Mucosa of descending colon (tissue), 3 donors: ENCODE measurements at places on chromosomes 7 and 10. TPM values are rescaled to one million over a fixed set of nuclear protein-coding genes. Genes with fewer than 3 reads are reported as not detected.

DNA sequence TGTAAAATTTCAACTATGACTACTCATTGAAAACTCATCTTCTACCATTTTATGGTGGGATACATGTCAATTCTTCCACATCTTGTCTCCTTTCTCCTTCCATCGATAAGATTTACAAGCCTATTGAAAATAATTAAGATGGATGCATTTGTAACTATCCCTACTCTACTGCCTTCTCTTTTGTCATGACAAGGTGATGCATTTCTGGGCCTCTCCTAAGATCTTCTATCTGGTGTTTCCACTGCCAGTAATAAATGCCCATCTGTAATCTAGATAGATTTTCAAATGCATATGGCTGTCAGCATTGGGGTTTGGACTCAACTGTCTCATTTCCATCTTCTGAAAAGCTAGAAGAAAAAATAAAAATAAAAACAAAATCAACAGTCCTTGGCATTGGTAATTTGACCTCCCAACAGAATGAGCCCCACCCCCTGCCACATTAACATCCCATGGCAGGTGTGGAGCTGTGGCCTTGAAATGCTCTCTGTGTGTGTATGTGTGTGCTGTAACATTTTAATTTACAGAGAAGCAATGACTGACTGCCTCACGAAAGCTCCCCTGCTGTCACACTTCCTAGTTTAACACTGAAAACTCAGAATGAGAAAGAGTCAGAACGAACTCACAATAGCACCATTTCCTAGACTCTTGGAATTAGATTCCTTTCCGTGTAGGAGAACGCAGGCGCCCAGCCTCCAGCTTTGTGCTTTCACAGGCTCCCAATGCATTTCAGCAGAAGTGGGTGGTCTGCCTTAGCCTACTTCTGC, 74.2 kb downstream of the RHOBTB1 start:
- DNase-seq = no peak

DNA sequence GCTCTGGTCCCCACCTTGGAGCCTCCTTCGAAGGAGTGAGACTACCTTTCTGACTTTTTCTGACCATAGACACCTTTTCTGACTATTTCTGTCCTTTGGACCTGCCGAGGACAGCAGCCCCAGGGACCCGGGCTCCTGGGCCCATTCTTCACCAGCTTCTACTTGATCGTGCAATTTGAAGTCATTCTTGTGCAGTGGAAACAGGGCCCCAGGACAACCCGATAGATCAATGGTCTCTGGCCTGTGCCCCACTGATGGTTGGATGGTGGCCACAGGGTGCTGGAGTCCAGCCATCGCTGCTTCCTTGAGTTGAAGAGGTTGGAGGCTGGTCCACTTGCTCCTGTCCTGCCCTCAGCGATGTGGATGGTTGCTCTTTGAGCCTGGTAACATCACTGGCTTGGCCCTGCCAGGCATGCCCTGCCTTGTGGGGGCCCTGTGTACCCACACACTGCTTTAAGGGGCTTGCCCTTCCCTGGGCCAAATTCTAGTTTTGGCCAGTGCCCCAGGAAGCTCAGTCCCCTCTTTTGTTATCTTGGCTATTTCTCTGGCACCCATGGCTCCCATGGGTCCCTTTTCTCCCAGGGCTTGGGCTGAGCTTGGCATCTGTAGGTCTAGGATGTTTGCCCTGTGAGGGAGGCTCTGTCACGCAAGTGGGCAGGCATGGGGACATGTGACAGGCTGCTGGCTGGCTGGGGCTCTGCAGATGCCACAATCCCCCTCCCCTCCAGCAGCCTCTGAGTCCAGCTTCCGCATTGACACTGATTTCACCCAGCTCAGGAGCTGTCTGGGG, 375.6 kb upstream of the NUPR2 start:
- no peak for DNase-seq

DNA sequence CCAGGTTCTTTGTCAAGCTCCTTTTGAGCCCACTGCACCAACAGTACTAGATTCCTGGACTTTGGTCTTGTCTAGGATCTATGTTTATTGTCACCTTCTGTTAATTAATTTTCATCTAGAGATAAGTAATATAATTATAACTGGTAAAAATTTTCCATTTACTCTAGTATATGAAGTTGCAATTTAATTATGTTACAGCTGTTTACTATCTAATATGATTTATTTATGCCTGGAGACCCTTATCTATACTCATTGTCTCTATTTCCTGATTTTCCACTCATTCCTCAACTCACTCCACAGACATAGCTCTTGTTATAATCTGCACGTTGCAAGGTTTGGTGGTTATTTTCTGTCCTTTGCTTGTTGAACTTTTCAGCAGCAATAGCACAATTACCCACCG, 63.2 kb upstream of the PHF14 start:
- DNase-seq = no peak

DNA sequence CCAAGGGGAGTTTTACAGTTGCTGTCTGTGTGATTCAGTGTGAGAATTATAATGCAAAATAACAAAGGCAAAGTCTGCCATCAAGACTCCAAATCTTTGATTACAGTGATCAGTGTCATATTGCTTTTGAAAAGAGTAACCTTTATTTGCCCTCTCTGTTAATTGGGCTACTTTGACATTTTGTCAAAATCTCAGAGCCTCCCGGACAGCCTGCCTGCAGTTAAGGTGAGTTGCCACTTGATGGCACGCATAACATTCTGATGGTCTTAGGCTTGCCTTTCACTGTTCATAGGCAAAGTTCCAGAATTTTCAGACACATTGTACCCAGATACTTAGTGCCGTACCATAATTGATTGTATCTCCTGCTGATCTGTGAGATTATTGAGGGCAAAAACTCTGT, 253.5 kb downstream of the ABCA13 start:
- peak; percentile 12 for DNase-seq

GRCh38 chr10:79483299-79483698, 29.0 kb upstream of the EIF5AL1 start:
- DNase-seq = no peak

DNA sequence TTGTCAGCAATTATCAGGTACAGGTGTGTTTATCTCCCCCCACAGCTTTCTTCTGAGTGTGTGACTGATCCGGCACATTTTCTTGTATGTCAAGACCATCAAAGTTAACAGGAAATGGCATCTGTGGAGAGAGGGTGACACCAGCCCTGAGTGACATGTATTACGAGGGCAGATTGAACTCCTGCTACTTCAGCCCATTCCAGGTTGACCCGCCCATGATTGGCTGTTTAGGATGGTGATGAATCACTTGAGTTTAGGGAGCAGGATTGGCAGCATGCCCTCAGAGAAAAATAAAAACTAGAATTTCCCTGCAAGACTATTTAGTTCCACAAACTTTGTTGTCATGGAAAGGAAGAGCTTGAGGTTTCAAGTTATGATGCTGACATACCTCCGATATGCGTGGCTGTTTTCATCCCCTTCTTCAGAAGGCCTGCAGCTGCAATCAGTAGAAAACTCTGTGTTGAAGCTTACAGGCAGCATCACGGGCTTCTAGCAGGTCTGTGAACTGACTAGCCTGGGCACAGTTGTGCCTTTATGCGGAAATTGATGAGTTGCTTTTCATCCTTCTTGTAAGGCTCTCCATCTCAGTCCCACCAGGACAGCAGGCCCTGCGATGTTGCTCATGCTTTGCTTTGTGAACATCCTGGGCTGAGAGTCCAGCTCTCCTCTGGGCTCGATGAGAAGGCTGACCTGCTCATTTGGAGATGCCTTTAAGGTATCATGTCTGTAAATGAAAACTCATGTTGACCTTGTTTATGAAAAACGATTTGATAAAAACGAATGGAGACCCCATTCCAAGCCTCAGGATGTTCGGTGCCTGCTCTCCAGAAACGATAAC, 8.0 kb upstream of the CELF2 start:
- DNase-seq = no peak

- DNase-seq = no peak
These were observed 50.9 kb downstream of the INPP5A start for GRCh38 chr10:132588301-132589013.

DNA sequence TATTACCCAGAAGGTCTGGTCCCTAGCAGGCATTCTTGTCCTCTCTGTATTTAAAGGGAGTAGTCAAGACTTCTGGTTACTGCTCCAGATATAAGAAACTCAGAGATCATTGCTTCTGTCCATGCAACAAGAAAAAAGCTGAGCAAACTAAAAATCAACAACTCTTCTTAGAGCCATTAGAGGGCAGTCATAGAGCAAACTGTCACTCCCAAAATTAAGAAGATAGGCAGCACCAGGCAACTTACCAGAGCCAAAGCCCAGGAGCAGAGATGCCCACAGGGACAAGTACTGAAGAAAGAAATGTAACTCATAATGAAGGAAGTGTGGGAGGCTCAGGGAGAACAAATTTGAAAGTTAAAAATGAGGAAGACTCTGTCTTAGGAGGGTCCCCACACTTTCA, 472.9 kb upstream of the COBL start:
- DNase-seq = no peak

DNA sequence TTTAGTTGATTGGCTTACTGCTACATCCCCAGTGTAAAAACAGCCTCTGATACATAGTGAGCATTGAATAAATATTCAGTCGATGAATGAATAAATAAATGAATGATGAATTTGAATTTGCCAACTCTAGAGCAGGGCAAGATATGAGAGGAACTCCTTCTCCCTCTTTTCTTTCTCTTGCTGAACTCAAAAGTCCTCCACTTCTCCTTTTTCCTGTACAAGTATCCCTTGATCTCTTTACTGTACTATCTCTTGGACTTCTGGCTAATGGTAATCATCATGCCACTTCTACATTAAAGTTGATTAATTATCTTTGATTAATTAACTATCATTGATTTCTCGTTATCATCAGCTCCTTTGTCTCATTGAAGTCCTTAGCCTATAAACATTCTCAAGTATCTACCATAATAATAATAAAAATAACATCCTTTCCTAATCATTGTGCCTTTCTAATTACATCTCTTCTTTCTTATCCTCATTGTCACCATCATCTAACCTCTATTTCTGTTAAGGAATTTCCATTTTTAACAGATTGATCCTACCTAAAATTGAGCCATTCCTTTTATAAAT, 10.6 kb downstream of the CPED1 start:
- no peak for DNase-seq

- peak; percentile 89 for DNase-seq
These were observed 102.0 kb downstream of the STRA8 start for GRCh38 chr7:135335628-135336139.

DNA sequence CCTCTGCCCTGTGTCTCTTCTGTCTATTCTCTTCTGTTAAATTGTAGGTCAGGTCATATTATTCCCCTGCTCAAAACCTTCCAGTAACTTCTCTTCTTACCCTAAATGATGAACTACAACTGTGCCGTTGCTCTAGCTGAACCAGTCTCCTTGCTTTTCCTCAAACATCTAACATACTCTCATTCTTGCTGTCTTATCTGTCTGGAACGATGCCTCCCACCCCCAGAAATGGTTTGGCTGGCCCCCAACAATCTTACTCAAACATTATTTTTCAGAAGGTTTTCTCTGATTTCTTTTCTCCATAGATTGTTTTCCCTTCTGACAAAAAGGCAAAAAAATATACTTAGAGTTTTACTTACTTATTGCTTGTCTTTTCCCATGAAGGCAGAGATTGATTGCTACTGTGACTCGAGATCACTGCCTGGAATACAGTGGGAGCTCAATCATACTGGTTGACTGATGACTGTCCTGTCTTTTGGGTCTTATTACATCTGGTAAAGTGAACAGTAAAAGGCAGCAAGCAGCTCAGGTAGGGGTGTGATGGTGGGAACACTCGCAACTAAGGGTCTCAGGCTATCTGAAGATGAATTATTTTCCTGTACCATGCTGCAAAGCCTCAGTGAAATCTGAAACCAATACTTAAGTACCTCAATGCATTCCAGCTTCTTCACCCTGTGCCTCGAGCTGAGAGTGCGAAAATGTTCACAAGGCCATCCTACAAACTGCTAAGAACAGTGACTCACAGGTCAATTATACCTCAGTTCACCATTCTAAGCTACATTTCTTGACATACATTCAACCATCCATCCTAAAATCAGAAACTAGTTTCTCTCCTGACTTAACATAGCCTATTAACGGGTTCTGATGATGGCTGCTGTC, 67.6 kb downstream of the DNMBP start:
- DNase-seq = no peak

GRCh38 chr10:19158870-19159269, 110.3 kb downstream of the MALRD1 start:
- DNase-seq = no peak

DNA sequence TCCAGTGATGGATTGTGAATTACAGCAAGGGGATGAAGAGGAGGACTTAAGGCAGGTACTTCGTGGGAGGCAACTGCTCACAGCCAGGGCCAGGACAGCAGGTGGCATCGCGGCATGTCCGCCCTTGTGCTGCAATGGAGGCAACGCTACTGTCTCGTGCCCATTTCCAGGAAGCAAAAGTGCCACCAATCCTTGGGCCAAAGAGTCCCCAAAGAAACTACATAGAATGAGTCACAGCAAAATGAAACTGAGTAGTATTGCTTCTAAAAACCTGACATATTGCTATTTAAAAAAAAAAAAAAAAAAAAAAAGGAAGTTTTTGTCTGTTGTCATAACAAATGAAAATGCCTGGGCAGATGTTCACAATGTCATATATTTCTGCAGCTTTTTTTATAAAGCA, 46.6 kb downstream of the RSU1 start:
- DNase-seq = no peak

DNA sequence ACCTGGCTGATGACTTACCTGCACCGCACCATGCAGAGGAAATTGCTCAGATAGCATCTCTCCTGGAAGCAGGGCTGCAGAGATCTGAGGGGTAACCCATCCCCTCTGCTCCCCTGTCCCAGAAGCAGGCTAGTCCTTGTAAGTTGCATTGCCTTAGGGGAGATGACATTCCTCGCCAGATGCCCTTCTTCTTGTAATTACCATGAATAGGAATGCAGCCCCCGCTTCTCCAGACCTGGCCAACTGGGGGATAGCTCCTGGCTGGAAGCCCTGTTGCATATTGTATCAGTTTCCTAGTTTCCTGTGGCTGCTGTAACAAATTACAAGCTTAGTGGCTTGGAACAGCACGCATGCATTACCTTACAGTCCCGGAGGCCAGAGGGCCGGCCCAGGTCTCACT, 47.5 kb upstream of the EN2 start:
- DNase-seq = no peak

DNA sequence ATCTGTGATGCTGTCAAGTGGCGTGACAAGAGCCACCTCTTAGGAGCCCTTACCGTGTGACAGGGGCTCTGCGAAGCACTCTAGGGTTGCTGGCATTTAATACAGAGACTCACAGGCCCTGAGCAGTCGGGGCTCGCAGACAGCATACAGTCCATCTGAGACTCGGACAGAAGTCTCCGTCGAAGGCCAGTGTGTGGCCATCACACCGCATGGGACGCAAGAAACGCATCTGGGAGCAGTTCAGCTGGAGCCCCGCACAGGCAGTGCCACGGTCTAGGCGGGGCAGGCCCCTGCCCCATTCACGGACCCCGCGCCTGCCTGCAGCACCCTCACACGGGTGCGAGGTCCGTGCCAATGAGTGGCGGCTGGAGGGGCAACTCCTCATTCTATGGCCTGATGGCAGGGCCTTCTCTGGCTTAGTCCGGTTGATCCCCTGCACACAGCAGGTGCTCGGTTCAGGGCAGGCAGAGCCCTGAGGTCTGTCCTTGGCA, 33.6 kb downstream of the IQCE start:
- DNase-seq = no peak

Gene ZNF862
- 25.2 TPM for total RNA-seq

Gene CHCHD2
- total RNA-seq = 282 TPM

Gene AGR3
- 122 TPM for total RNA-seq

Gene EVX1
- not detected for total RNA-seq

Gene MRLN
- not detected for total RNA-seq

Gene C1QL3
- total RNA-seq = 0.16 TPM

Gene USP54
- 97.0 TPM for total RNA-seq
